ENCODE measurements at places on chromosomes 11 and 22.

GRCh38 chr22:47049078-47049624 is 286.7 kb downstream of the TBC1D22A start:
- DNase-seq: no peak

DNA sequence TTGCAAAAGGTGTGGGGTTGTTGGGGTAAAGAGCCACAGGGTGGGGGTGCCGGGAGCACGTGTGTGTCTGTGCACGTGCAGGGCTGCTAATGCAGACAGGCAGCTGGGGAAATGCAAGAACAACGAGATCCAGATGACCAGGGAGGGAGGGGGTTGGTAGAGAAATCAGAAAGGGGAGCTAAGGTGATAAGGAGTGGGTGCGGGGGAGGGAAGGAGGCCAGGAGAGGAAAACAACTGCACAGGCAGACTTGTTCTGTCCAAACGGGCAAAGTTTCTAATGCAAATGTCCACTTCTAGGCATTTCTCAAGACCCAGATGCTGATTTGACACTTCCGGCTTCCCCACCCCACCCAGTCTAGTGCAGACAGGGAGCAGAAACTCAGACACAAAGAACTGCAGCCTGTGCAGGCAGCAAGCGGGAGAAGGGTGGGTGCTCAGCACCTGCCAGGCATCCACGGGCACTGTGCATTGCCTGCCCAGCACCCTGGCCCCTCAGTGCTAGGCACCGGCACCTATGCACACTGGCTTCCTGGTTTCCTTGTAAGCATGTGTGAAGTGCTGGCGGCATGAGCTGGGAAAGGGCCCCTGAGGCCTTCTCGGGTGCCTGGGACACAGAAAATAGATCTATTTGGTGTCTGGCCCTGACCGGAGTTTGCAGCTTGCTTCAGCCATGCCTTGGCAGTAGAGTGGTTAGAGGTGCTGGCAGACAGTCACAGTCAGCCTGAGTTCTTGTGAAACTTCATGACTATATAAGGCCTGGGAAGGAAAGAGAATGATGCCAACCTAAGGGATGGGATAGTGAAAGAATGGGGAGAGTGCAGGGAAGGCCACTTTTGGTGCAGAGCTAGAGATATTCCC is 220.1 kb upstream of the SORL1-AS1 start:
- DNase-seq: no peak

- DNase-seq: peak; percentile 42
Observed at GRCh38 chr22:35749808-35750207, 32.1 kb downstream of the APOL5 start.

GRCh38 chr11:30868626-30869081 is 282.5 kb upstream of the MPPED2 start:
- no peak for DNase-seq

GRCh38 chr11:110128161-110128560 is 35.0 kb downstream of the ZC3H12C start:
- DNase-seq: no peak

DNA sequence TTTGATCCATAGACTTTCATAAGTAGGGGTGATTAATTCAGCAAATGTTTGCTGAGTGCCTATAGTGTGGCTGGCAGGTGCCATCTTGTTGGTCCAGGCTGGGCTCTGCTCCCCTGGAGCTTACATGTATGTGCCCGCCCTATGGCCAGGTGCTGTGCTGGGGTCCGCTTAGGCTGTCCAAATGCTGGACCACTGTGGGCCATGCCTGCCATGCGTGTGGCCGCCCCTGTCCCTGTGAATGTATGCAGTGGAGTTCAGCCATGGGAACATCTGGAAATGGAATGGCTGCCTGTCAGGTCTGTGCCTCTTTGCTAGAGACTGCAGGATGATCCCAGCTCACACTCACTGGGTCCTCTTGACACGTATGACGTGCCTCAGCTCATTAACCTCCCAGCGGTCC is 594.6 kb downstream of the TBC1D22A start:
- DNase-seq: no peak

DNA sequence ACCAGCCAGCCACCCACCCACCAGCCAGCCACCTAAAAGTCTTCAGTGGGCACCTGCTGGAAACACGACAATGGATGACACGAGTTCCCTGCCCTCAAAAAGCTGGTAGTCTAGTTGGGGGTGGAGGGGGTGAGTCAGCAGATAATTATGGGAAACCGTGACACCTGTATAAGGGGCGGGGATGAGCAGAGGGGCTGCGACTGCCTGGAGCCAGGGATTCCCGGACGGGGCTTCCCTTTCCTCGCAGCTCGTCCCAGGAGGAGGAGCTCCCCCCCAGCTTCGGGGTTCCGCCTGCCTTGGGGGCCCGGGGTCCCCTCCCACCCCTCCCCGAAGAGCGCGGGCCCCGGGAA is 2.3 kb upstream of the RTN4RL2 start:
- no peak for DNase-seq

DNA sequence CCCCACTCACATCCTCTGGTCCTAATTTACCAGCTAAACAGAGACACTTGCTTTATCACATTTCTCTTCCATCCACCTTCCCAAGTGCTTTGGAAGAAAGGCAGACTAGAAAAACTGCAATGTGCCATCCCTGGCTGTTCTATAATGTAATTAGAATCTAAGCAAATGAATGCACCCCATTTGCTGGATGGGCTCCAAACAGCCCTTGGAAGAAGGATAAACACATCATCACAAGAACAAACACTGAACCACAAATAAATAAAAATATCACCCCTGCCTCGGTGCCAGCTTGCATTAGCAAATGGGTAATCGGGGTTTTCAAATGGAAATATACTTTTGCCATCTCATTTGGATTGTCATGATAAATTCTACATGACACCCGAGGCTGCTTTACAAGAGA is 296.6 kb upstream of the ISX start:
- no peak for DNase-seq

DNA sequence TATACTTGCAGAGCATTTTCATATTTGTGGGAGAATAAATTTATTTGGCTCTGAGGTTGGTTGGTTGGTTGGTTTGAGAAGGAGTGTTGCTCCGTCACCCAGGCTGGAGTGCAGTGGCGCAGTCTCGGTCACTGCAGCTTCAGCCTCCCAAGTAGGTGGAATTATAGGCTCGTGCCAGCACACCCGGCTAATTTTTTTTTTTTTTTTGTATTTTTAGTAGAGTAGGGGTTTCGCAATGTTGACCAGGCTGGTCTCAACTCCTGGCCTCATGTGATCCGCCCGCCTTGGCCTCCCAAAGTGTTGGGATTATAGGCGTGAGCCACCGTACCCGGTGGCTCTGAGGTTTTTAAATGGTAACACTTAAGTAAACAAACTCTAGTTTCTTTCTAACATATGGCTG is 161.1 kb downstream of the TEAD1 start:
- DNase-seq: no peak

GRCh38 chr11:26473216-26474194 is 98.6 kb downstream of the MUC15 start:
- DNase-seq: no peak

DNA sequence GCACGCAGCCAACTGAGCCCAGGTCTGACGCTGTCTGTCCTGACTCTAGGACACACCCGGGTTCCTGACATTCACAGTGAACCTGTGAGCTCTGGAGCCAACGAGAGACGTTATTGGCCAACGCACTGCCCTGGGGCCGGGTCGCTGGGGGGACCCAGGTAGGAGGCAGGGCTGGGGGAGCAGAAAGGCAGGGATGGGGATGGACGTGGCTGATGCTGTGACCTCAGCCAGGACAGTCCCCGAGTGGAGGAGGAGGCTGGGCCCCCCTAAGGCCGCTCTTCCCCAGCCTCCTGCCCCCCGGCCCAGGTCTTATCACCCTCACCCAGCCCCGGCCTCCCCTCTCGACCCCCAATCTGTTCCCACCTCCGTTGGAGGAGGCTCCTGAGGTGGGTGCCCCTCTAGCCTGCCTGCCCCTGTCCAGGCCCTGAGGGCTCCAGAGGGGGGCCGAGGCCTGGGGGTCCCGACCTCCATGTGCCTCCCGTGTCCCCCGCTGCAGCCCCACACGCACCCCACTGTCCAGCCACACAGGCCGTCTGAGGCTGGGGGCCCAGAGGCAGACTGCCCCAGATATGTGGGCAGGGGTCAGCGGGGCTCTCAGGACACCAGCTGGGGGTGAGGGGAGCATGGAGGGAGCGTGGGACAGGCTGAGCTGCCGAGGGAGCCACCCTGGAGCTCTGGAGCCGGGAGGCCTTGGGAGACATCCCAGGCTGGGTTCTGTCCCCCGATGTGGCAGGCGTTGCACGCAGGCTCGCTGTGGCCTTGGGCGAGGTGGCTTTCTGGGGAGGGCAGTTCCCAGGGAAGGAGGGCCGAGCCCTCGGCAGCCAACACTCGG is 29.2 kb upstream of the MUC5AC start:
- DNase-seq: peak; percentile 7

GRCh38 chr11:113023228-113023627 is 62.0 kb downstream of the NCAM1 start:
- DNase-seq: no peak

DNA sequence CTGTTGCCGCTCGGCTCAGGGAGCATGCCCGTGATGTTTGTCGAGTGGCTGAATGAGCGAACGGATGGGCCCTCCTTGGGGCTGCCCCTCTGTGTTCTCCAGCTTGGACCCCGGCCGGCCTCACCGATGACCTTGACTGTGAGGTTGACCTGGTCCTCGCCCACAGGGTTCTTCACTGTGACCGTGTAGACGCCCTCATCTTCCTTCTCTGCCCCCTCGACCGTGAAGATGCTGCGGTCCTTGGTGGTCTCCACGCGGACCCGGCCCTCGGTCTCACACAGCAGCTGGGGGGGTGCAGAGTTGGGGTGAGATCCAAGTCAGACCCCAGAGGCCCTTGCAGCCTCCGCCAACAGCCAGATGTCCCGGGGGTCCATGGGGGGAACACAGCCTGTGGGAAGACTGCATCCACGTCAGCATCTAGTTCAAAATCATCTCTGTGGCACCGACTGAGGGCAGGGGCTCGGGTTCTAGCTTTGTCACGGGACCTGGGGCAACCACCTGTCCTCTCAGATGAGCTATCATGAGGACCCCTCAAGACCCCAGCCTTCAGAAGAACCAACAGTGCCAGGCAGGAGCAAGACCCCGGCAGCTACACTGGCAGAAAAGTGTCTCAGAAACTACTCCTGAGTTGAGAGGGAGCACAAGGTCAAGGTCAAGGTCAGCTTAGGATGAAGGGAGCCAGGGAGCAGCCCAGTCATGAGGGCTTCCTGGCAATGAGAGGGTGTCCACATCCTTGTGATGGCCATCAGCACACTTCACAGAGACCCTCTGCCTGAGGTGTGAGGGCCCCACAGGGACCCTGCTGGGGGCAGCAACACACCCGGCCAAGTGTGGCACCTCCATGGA is 13.9 kb downstream of the MYBPC3 start:
- no peak for DNase-seq

GRCh38 chr11:93542811-93543229 is 371 bp downstream of the SMCO4 start:
- peak; percentile 37 for DNase-seq

GRCh38 chr22:17095538-17095937 is 10.7 kb downstream of the IL17RA start:
- DNase-seq: no peak

DNA sequence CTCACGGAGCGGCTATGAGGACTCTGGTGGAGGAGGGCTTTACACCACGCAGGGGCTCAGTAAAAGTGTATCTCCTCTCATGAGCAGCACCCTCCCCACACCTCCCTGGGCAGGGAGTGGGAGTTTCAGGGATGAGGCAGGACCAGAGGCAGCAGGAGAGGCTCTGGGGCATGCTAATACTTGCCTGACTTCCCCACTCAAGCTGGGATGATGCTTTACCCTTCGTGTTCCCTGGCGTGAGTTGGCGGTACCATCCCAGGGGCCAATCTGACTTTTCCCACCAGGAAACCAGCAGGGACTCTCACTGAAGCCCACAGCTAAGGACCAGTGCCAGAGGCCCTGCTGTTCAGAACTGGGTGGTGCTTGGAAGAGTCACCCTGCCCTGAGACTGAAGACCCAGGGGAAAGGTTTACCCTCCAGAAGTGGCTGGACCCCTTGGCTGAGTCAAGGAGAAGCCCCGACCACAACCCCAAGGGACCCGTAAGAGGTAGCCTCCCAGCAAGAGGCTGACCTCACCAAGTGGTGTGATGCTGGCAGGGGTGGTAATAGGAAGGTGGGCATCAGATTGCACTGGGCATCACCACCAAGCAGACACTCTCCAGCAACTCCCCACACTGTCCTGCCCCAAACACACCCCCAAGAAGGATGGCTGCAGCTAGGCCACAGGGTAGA is 65.6 kb downstream of the THAP12 start:
- DNase-seq: no peak

DNA sequence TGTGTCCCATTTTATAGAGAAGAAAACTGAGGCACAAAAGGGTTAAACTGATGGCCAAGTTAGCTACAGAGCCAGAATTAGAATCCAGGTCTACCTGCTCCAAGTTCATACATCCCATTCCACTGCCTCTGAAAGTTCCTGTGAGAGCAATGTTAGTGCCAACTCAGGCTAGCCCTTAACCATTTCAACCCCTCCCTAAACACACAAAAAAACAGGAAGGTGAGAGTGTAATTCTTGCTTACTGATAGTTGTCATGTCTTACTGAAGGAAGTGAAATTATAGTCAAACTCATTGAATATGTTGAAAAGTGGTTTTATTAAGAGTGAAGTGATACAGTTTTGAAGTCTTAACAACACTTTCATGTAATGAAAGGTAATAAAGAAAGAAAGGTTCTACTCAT is 2.9 kb upstream of the E2F8 start:
- DNase-seq: no peak

GRCh38 chr22:47367993-47368945 is 605.8 kb downstream of the TBC1D22A start:
- no peak for DNase-seq

DNA sequence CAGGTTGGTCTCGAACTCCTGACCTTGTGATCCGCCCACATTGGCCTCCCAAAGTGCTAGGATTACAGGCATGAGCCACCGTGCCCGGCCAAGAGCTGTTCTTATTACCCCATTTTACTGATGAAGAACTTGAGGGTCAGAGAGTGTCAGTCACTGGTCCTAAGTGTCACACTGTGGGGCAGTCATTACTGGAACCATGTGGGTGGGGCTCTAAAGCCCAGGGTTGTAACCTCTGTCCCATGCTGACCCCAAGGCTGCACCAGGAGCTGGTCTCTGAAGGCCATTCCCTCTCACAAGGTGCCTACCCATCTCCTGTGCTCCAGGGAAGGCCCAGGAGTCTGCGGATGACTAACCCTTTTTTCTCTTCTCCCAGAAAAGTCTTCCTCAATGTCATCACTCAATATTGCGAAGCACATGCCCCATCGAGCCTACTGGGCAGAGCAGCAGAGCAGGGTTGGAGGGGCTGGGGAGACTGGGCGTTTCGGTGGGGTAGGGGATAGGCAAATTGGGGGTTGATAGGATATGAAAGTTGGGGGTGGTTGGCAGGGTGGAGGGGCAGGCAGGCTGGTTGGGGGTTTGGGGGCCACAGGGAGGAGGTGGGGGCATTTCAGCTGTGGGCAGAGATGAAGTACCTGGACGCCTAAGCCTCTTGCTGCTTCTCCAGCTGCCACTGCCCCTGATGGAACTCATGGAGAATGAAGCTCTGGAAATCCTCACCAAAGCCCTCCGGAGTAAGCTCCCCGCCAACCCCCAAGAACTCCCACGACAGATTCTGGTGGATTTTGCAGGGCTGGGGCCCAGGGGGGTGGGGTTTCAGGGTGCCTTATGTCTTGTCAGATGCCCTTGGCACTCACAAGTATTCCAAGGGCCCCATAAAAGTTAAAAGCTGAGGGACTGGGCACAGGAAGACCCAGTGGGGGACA is 2.0 kb upstream of the ESRRA start:
- no peak for DNase-seq

- DNase-seq: peak; percentile 73
Observed at GRCh38 chr11:129279326-129280026, 87.4 kb upstream of the ARHGAP32 start.
